Fibroblast of villous mesenchyme (primary cell): ENCODE measurements at places on chromosomes 11 and 22. TPM values are rescaled to one million over a fixed set of nuclear protein-coding genes. Genes with fewer than 3 reads are reported as not detected.

LINC01488 gene
- not detected in 2 replicates for total RNA-seq

SCUBE2 gene
- 0.97 and 1.3 TPM in 2 replicates for total RNA-seq

TRIM34 gene
- total RNA-seq = 7.1 and 10.4 TPM in 2 replicates

THY1 gene
- total RNA-seq = 194 and 284 TPM in 2 replicates

SCUBE1 gene
- not detected in 2 replicates for total RNA-seq

- DNase-seq = no peak
These were observed 565.8 kb upstream of the LRRC4C start for GRCh38 chr11:42025121-42025803.

- DNase-seq = no peak
These were observed 22.6 kb downstream of the TMEM218 start for GRCh38 chr11:125088576-125089455.

DNA sequence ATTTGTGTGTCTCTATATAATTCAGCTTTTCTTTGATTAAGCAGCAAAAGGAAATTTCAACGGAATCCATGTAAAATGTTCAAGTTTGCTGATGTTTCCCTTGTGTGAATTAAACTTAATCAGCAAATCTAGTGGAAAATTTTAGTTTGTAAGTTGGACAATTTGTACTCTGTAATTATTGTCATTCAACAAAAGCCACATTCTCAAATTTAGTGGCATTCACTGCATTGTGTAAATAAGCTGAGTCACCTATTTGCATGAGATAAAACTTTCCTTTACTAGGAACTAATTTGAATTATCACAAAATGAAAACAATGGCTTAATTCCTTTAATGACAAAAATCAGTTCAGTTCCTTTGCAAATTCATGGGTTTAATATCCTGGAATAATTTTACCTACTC lies 784.2 kb upstream of the CCDC179 start:
- DNase-seq = no peak

DNA sequence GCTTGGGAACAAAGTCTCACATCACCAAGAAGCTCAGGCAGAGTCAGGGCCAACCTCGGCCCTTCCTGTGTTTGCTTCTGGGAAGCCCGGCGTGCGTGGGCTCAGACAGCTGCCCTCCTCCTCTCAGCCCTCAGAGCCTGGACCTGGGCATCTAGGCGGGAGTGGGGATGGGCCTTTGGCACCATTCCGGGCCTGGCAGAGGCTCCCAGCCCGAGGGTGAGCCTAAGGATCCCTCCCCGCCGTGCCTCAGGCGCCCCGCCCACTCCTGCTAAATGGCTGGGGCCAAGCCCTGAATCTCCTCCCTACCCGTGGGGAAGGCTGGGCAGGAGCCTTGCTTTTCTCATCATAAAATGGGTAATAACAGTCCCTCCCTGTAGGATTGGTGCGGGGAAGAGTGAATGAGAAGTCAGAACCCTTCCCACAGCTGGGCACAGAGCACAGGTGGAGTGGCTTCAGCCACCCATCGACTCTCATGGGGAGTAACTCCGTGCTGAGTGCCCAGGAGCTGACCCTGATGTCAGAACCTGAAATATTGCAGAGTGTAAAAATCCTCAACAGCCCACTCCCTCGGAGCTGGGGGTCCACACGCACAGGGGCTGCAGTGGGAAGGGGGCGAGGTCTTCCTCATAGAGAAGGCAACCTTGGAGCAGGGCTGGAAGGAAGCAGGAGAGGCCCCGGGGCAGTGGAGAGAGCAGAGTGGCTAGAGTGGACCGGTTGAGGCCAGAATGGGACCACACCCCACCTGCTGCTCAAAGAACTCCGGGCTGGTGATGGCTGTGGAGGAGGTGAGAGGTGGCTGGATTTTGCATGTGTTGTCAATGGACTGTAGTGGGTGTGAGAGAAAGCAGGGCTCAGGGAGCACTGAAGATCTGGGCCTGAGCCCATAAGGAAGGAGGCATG lies 18.8 kb upstream of the CDKN1C start:
- no peak for DNase-seq

DNA sequence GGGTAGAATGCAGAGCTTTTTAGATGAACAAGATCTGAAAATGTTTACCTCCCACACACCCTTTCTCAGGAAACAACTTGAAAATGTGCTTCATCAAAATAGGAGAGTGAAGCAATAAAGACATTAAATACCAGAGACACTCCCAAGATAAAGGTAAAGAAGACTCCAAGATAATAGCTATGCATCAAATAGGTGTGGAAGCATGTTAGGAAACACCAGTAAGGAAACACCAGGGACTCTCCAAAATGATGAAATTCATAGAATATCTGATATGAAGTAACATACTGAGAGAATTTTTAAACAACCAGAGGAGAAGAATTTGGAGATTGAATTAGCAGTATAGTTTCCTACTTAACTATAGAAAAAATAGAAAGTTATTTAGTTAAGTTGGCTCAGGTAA lies 57.0 kb downstream of the OR10A6 start:
- DNase-seq = no peak

- peak; percentile 83 for DNase-seq
These were observed 817 bp downstream of the RELT start for GRCh38 chr11:73376803-73377629.

- DNase-seq = peak; percentile 61
These were observed 27.0 kb upstream of the AMOTL1 start for GRCh38 chr11:94741022-94741679.

DNA sequence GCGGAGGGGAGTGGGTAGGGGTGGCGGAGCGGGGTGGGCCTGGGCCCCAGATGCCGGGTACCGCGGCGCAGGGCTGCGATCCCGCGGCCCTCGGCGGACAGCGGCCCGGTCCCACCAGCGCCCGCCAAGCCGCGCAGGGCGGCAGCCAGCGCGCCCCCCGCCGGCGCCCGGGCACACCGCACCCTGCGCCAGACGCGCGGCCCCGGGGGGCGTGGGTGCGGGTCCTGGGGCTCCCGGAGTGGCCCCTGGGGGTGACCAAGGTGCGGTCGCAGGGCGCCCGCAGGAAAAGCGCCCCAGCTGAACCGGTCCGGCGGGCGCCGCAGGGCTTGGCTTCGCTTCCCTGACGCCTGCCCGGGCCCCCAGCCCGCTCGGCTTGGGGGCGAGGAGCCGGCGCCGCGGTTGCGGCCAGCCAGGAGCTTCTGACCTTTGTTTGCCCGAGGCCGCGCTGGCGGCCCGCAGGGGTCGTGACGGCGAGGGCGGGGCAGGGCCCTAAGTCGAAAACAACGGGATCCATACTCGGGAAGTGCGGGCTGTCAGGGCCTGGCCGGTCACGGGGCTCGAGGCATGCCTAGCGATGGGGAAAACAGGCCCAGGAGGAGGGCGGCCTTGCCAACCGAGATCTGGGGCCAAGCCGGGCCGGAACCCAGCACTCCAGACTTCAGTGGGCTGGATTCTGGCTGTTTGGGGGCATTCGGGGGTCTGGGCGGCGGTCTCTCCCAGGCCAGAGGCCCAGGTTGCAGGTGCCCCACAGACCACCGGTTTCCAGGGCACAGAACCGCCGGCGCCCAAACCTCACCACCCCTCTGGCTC lies 581 bp upstream of the AP5B1 start:
- no peak for DNase-seq

DNA sequence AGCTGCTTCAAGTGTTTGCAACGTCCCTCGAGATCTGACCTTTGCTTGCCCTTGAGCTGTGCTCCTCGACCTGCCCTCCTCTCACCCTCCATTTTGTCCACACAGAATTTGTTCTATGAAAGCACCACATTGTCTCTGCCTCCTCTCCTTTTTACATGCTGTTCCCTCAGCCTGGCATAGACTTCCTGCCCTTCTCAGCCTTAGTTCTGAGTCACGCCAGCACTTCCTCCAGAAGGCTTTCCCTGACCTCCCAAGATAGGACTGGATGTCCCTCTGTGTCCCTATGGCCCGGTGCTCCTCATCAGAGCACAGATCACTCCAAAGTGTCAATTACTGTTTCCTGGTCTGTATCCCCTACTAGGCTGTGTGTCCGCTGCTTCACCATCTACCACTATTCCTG lies 16.2 kb downstream of the JHY start:
- no peak for DNase-seq

DNA sequence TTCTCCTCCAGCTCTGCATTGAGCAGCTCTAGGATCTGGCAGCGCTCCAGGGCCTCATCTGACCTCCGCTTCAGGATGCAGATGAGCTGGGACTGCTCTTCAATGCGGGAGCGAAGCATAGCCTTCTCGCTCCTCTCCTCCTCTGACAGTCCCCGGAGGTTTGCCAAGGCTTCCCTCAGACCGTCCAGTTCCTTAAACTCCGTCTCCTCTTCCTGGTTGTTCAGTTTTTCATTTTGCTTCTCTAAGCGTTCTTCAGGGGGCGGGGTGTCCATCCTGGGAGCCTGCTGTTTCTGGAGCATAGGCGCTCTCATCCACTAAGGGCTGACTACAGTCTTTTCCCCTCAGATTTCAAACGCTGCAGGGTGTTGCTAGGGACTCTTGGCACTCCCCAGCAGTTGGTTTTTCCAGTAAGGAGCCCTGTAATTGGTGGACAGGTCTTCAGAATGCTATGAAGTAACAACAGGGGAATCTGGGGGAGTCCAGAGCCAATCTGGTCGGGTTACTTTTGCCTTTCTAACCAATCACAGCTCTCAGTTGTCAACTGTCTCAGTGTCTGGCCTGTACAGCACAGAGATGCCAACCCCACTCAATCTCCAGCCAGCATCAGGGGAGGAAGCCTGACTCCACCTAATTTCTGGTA lies at the start of gene CCDC89:
CCDC89 (minus strand) TSS at position 376 of the 640 bp plus-strand sequence; CDS start at position 311, 65 bp downstream.
- peak; percentile 98 for DNase-seq

DNA sequence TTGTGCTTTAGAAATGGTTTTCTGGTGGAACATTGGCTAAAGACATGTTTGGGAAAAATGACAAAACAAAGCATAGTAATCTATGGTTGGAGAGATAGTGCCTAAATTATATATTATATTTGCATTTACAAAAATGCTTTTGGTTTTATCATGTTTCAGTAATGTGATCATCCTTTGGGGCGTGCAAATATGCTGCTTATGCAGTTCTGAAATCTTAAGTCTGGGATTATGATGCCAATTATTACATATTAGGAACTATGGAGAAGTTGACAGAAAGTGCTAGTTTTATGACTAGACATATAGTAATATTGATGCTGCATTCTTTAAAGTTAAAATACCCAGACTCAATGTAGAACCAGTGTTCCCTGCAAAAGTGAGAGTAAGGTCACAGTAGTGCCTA lies 655.0 kb downstream of the METTL15 start:
- no peak for DNase-seq

DNA sequence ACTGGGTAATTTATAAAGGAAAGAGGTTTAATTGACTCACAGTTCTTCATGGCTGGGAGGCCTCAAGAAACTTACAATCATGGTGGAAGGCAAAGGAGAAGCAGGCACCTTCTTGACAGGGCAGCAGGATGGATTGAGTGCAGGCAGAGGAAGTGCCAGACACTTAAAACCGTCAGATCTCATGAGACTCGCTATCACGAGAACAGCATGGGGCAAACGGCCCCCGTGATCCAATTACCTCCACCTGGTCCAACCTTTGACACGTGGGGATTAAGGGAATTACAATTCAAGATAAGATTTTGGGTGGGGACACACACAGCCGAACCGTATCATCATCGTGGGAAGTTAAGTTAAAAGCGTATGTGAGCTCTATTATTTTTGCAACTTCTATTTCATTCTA lies 71.4 kb upstream of the SYN3 start:
- no peak for DNase-seq

DNA sequence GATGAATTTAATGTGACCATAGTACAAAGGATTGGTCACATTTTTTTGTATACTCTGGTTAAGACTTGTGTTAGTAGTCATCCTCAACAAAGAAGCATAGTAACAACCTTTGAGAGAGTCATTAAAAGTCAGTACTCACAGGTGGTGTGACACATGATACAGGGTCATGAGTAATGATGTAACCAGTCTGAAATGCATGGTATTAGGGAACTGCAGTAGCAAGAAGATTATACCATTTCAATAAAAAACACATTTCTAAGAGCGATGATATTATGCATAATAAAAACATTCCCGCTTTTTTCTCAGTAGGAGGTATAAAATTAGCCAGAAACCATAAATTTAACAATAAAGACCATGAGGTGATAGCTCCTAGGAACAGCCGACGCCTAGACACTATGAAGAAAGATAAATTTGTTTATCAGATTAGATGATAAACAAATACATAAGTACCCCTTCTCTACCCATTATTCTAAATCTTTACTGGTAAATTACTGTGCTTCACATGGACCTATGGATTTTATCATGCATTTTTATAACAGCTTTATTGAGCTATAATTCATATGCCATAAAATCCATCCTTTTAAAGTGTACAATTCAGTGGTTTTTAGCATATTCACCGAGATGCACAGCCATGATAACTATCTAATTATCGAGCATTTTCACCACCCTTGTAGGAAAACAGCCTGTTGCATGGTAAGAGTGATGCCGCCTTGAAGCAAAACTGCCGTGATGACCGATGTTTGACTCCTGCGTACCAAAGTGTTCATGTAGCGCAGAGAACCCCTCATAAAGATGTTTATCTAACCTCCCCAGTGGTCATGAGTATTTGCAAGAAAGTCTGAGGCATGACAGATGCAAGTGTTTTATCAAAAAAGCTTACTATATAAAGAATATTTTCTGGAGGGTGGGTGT lies 41.8 kb downstream of the TMPRSS5 start:
- DNase-seq = peak; percentile 90

GRCh38 chr11:69863544-69864200 lies 44.5 kb upstream of the FGF3 start:
- DNase-seq = no peak

DNA sequence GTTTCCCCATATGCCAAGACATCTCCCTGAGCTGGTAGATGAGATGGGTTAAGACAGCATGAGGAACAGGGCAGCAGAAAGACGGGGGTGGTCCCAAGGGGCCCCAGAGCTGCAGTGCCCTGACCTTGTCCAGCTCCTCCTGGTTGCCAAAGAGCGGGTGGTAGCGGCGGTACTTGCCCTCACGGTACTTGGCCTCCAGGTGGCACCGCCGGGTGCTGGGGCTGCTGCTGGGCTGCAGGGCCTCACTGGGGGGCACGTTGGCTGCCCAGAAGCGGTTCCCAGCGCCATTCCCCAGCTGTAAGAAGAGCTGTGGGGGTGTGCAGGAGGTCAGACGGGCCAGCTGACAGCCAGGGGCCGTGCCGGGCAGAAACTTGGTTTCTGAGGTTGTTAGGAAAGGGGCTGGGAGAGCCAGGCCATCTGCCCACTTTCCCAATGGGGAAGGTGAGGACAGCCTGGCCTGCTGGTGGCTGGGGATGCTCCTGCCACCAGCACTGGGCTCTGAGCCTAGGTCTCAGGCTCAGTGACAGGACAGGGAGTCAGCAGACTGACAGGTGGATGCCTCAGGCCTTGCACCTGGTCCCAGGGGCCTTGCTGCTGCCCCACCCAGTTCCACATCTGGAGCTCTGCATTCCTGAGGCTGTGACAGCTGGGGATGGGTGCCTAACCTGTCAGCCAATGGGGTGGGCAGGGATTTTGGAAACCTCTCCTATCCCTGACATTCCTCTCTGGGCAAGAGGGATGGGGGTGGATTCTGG lies 30.0 kb upstream of the PDE2A start:
- DNase-seq = no peak

- peak; percentile 72 for DNase-seq
These were observed 78.0 kb upstream of the PPARA start for GRCh38 chr22:46072110-46072881.

GRCh38 chr11:115330684-115331482 lies 173.3 kb downstream of the CADM1 start:
- DNase-seq = no peak

- no peak for DNase-seq
These were observed 127.6 kb upstream of the C11orf58 start for GRCh38 chr11:16610738-16611388.
